AG20443 (cell line): ENCODE measurements at places on chromosomes 6 and 20.

- DNase-seq: peak; percentile 95
Measured at GRCh38 chr6:41072836-41073202, at the start of gene NFYA. NFYA (plus strand) TSS chr6:41072974; CDS start chr6:41079090, 6,116 bp downstream.

- DNase-seq: peak; percentile 16
Measured at GRCh38 chr6:121434037-121434770, 1.2 kb upstream of the GJA1 start.

DNA sequence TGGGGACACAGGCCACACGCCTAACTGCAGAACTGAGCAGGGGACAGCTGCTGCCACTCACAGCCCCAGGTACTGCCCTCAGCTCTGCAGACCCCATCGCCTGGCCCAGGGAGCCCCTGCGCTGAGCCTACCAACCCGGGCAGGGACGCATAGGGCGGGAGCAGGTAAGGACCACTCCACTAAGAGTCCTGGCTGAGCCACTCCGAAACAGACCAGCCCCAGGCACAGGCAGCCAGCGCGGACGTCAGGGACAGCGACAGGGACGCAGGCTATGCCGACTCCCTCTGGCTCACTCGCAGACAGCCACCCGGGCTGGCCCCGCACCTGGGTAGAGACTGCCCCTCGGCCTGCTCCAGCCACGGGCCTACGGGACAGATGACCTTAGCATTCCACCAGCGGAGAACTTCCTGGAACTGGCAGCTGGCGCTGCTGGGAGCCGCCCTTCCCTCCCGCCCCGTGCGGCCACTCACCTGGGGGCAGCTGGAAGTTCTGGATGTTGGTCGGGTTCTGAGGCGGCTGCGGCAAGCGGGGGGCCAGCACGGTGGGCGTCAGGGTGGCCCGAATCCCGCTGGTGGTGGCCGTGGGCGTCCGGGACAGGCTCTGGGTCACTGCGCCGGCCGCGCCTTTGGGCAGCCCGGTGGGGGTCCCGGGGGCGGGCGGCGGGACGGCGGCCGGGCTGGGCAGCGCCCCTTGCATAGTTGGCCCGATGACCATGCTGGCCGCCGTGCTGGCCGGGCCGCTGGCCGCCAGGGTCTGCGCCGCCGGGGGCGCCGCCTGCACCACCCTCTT, 1.5 kb downstream of the TAF4 start:
- DNase-seq: peak; percentile 22

DNA sequence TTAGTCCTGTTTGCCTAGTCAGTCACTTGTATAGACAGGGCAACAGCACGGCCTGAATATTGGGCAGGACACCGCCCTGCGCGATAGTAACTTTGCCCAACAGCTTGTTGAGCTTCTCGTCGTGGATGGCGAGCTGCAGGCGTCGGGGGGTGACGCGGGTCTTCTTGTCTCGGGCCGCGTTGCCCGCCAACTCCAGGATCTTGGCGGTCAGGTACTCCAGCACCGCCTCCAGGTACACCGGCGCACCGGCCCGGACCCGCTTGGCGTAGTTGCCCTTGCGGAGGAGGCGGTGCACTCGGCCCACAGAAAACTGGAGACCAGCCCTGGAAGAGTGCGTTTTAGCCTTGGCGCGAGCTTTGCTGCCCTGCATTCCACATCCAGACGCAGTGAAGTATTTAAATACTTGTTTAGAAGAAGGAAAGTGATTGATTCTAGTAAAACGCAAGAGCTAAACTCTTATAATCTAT, 92.8 kb upstream of the BTN3A2 start:
- DNase-seq: no peak

DNA sequence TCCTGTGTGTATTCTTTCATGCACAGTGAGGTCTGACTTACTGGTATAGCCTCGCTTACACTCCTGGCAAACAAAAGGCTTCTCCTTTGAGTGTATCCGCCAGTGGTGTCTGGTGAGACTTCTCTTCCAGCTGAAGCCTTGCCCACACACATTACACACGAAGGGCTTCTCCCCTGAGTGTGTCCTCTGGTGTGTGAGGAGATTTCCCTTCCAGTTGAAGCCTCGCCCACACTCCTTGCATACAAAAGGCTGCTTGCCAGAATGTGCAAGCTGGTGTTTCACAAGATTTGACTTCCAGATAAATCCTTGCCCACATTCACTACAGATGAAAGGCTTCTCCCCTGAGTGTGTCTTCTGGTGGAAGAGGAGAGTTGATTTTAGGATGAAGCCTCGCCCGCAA, 21.5 kb downstream of the ZNF337 start:
- DNase-seq: no peak
